ENCODE measurements at places on chromosomes 2 and 18.

DNA sequence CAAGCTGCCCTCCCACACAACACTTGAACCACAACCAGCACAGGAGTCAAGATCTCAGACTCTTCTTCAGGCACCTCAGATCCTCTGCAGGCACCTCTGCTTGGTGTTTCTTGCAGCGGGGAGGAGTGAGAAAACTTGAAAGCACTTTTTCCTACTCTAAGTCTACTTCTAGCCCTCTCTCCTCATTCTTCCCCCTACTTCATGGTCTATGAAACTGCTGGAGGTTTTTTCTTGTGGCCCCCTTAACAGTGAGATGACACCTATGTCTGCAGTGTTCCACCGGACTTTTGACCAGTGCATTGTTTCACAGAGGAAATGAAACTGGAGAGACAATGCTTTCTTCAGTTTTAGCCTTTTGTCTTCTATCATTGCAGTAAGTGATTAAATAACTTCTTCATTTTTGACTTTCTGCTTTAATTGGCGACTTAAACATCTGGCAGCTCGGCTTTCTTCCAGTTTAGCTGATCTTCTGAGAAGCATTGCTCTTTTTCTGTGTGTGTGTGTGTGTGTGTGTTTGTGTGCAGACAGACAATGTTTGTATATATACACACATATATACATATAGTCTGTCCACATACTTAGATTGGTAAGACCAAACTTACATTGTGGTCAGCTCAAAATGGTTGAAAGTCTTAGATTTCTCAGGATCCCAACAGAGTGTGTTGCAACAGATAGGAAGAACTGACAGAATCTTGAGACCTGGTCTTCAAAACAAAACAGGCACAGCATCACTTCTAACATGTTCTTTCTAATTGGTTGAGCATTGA is 1474.0 kb upstream of the TMEFF2 start:
- no peak for DNase-seq

DNA sequence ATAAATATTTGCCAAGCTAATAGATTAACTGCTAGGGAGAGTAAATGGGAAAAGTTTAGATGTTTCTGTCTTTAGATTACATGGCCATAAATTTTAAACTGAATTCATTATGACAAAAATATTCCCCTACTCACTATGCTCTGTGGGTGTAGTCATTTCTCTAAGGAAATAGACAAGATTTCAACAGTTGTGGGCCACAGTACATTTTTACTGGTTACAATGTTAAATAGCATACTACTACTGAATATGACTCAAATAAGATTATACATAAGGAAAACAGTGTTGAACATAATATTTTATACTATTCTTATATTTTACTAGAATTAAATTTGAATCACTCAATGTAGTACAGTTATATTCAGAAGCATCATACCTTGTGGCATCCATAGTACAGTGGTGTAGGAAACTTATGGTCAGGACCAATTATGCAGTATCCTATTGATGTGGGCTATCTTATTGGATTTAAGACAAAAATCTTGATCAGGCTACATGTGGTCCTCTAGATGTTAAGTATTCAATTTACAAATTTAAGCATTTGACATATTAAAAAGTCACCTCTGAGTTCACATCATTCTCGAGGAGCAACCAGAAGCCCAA is 33.0 kb downstream of the RPRD1A start:
- DNase-seq, result no peak

DNA sequence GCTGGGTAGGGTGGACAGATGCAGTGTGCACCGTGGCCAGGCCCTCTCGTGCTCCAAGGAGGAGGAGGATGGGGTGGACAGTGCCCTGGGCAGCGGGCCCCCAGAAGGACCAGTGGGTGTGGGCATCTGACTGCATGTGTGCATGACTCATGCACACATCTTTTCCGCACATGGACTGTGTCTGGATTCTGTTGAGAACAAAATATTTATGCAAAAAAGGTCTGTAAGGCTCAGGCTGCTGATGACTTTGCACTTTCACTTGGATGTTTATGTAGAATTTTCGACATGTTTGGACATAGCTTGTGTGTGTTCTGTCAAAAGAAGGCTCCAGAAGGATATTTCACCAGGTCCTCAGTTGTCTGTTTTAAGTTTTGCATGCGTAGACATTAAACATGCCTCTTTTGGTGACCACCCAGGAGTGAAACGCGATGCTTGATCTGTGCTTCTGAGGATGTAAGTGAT is 45.6 kb downstream of the MTCL1 start:
- DNase-seq, result no peak

DNA sequence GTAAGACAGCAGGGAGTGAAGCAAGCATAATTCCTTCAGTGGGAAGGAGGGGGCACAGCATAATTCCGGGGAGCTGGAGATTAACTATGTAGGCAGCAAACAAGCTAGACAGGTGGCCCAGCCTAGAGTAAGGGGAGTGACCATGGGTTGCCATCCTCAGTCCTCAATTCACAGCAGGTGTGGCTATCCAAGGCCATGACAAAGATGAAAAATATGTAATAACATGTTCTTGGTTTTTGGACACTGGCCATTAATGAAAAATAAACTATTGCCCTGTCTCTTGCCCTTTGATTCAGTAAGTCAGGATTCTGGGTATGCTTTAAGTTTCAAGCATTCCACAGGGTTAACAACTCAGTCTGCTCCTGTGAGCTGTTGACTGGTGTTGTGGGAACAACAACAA is 65.0 kb downstream of the CYP1B1 start:
- DNase-seq, result no peak

DNA sequence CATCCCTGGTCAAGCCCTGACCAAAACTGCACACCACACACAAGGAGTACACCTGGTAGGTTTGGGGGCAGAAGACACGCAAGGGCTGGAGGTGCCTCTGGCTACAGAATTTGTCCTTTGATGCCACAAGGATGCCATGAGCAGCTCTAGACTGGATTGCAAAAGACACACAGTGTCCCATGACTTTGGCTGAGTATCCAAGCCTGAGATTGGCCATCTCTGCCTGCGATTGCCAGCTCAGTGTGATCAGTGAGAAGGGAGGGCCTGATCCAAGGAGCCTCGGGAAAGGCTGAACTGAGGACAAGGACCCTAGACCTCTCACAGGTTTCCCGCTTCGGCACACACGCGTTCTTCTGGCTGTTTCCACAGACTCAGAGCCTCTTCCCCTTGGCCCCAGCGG is 60.0 kb upstream of the FOSL2 start:
- DNase-seq, result no peak

DNA sequence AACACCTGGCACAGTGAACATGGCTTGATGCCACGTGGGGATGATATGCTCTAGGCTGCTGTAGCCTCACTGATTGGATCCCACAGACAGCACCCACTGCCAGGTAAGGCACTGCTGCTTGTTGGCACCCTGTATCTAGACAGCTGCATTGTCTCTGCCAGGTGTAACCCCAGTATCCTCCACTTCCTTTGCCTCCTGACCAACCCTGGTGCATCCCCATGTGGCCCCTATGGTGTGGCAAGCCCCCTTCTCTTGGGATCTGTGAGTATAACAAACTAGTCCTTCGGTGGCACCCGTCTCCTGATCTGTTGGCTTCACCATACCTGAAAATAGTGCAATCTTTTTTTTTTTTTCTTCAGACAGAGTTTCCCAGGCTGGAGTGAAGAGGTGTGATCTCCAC is 11.1 kb downstream of the TEX51 start:
- DNase-seq, result no peak

- DNase-seq, result no peak
Measured at GRCh38 chr2:190947711-190948251, 66.2 kb downstream of the STAT1 start.
